ENCODE measurements at places on chromosomes 7 and 10. TPM values are rescaled to one million over a fixed set of nuclear protein-coding genes. Genes with fewer than 3 reads are reported as not detected.

The SPDYE2B gene
- total RNA-seq = not detected

The ADCY1 gene
- total RNA-seq = not detected

The CRHR2 gene
- total RNA-seq = not detected

The TMEM213 gene
- total RNA-seq = not detected

The PON1 gene
- total RNA-seq = not detected

The CASP2 gene
- total RNA-seq = 61.4 TPM

The CPN1 gene
- total RNA-seq = not detected

The TMEM184A gene
- not detected for total RNA-seq

The ZNF716 gene
- total RNA-seq = not detected

The EIF3B gene
- 150 TPM for total RNA-seq

The SPDYE6 gene
- not detected for total RNA-seq

The ITPRID1 gene
- not detected for total RNA-seq

The GIMAP8 gene
- 8.0 TPM for total RNA-seq

The AIFM2 gene
- 5.5 TPM for total RNA-seq

The SFTPA1 gene
- total RNA-seq = not detected

The CCDC136 gene
- 14.1 TPM for total RNA-seq

The ZPBP gene
- total RNA-seq = not detected

The STRIP2 gene
- 1.7 TPM for total RNA-seq

The PTN gene
- not detected for total RNA-seq

The SUMF2 gene
- 114 TPM for total RNA-seq

The CYP2C19 gene
- total RNA-seq = not detected

The DNA2 gene
- total RNA-seq = 6.9 TPM

The H2BK1 gene
- 3.8 TPM for total RNA-seq

The AEBP1 gene
- total RNA-seq = 4.1 TPM

The HOXA13 gene
- not detected for total RNA-seq

The ZNF800 gene
- total RNA-seq = 81.0 TPM

The ZNF365 gene
- total RNA-seq = 13.8 TPM

The INMT gene
- total RNA-seq = not detected

The HOGA1 gene
- total RNA-seq = not detected

The SSMEM1 gene
- not detected for total RNA-seq

The CLCN1 gene
- total RNA-seq = not detected

All from CD4-positive, CD25-positive, alpha-beta regulatory T cell (primary cell).